Brain pericyte (primary cell): ENCODE measurements at places on chromosomes 1 and 21.

GRCh38 chr1:181765451-181766026 is 282.2 kb downstream of the CACNA1E start:
- DNase-seq: no peak

DNA sequence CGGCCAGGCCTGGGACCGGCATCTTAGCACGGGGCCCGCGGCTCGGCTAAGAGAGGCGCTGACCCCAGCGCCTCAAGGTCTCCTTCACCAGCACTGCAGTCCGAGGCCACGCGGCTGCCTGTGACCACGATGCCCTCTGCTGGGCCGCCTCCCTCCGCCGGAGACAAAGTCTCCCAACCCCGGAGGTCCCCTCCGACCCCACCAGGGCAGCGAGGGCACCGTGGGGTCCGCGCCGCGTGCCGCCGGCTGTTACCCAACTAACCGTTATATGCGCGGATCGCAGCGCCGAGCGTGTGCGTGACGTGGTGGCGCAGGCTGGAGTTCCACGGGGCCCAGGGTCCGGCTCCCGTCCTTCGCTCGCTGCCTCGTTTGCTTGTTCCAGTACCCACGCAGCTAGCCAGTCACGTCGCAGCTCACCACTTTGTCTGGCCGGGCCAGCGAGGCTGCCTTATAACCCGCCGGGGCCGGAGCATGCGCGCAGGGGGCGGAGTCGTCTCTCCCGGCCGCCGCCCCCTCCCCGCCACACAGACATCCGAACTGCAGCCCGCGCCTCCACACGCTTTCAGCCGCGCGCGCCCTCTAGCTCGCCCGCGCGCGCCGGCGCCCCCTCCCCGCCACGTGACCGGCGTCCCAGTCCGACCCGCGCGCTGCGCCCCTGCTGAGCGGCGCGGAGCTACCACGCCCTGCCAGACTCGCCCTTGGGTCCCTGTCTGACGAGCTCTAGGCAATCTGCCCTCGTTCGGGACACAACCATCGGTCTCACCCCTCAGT is at the start of gene SLC16A1:
Gene SLC16A1 (minus strand): TSS at position 424 of the 771 bp plus-strand sequence. CDS start 26,888 bp downstream, outside the sequence.
- peak; percentile 74 for DNase-seq

DNA sequence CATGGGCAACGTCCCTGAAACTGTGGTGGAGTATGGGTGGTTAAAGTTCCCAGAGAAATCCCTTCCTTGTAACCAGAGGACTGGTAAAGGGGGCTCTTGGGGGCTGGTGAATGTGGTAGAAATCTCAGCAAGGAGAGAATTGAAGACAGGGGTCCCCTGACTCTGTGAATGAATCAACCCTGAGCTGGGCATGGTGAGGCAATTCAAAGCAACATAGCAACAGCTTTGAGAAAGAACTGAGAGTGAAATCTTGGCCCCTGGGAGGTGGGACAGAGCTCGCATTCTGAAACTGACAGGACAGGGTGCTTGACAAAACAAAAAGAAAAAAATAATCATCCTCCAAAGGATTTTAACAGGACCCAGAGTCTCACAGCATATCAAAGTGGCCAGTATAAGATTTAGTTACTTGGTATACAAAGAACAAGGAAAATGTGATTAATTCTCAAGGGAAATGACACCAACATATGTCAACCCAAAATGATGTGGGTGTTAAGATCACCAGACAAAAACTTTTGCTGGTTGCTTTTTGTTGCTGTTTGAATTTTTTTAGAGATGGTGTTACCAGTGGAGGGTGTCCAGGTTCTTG is 11.7 kb upstream of the SUMO3 start:
- DNase-seq: no peak

DNA sequence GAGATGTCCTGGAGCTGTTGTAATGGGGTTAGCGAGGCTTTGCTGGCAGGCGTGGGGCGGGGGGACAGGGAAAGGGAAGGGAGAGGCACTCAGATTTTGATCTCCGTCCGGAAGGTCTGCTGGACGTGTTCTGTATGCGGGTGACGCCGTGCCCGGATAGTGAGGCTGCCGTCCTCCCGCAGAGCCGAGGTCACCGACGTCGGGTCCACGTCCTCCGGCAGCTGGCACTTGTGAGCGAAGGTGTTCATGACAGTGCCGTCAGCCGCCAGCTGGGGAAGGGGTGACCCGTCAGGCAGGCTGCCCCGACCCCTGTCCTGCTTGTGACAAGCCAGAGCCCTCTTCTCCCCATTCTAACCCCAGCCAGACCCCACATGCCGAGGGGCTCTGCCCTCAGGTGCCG is 2.4 kb downstream of the HSPB7 start:
- no peak for DNase-seq

DNA sequence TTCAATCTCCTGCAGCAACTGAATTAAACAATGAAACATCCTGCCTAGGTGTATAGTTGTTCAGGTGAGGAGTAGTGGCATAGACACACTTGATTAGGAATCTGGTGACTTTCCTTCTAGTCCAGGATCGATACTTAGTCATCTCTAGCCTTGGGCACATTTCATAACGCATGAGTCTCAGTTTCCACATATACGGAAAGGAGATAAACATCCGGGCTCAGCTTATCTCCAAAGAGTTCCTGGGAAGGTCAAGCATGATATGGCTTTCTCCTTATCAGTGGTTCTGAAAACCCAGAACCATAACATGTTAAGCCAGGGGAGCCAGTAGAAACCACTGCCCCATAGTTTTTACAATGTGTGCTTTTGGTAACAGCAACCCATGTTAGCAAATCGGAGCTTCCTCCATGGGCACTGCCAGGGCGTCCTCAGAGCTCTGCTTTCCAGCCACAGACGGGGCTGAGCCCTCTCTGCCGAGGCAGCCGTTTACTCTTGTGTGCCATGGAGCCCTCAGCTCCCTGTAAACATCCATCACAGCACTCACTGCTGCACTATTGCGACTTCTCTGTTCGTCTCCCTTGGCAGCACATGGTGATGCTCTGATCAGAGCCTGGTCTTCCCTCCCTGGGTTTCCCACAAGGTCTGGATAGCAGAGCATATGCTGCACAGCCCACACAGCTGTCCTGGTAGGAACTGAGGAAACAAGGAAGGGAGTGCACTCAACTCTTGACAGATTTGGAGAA is 34.6 kb downstream of the RUNX1 start:
- DNase-seq: no peak

DNA sequence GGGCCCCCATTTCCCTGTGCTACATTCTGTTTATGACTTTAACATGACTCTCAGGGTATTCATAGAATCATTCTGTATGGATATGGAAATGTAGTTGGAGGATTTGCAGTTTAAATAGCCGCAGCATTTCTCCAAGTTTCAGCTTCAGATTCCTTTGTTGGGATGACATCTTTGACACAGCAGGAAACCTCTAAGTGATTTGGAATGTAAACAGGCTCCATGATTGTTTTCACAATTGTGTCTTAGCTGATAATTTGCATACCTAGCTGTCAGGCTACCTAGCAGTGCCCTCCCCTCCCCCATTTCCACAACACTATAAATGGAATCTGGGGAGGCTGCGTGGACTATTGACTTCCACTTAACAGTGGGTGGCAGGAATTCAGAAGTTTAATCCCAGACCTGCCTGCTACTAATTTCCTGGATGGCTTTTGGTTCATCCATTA is 290.2 kb downstream of the HLX start:
- DNase-seq: no peak

DNA sequence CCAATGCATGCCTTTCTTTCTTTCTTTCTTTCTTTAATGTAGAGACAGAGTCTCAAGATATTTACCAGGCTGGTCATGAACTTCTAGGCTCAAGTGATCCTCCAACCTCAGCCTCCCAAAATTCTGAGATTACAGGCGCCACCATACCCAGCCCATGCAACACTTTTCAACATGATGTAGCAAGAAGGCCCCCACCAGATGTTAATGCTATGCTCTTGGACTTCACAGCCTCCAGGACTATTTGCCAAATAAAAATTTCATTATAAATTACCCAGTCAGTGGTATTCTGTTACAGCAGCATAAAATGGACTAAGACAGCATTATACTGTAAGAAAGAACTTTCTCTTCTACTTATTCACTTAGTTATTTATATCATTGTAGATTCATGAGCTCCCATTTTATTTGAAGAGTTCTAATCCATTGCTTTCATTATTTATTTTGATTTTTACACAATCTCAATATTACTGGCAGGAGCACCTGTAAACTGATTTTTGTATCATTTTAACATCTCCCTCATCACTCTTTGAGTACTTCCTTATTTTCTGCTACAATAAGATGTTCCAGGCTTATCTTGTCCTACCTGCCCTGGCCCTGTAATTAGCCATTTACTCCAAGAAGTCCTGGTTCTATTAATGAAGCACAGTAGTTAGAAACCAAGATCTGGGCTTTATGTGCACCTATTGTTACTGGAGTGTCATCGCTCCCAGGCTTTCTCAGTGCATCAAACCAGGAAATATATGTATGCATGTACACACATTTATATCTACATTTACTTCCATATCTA is 4.8 kb upstream of the RCSD1 start:
- DNase-seq: no peak

DNA sequence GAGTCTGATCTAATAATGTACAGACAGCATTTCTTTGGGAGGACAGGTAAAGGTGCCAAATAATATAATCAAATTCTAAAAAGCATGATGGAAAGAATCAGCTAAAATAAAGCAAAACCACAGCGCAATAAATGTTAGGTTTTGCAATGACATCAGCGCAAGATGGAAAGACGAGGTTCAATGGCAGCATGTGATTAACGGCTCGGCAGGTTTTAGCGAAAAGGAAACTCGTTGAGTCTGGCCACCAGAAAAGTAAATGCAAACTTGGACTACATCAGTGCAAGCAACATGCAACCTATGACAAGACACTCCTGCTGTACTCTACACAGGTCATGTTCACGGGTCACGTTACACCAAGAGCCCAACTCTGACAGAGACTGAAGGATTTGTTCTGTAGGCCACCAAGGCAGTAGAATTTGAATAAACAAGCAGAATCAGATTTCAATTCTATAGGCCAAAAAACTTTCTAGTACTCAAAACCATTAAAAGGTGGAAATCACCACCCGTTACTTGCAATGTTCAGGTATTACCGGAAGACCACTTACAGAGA is 4.5 kb downstream of the SIPA1L2 start:
- DNase-seq: no peak

DNA sequence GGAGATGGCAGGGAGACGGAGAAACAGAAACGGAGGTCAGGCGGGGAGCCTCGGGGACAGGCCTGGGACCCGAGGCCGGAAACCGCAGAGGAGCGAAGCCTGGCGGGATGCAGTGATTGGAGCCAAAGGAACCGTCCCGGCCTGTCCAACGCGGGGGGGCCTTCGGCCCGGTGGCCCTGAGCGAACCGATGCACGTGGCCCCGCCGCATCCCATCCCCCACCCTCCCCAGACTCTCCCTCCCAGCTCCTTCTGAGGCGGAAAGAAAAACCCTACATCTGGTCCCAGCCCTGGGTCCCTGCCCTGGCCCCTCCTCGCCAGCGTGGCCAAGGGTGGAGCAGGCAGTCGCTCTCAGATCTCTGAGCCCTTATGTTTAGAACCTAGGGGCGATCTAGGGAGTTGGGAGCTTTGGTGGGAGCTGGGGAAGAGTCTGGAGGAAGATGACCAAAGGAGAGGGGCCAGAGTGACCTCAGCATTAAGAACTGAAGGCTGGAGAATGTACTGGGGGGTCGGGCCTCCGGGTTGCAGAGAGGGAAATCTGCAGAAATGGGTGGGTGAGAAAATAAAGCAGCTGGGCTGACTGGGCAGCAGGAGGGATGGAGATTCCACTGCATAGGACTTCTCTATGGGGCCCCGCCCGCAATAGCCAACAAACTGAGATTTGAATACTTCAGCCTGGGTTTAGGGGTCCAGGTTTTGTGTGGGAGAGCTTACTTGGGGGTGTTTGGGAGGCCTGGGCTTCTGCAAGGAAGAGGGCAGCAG is 1.5 kb upstream of the CRABP2 start:
- DNase-seq: no peak

DNA sequence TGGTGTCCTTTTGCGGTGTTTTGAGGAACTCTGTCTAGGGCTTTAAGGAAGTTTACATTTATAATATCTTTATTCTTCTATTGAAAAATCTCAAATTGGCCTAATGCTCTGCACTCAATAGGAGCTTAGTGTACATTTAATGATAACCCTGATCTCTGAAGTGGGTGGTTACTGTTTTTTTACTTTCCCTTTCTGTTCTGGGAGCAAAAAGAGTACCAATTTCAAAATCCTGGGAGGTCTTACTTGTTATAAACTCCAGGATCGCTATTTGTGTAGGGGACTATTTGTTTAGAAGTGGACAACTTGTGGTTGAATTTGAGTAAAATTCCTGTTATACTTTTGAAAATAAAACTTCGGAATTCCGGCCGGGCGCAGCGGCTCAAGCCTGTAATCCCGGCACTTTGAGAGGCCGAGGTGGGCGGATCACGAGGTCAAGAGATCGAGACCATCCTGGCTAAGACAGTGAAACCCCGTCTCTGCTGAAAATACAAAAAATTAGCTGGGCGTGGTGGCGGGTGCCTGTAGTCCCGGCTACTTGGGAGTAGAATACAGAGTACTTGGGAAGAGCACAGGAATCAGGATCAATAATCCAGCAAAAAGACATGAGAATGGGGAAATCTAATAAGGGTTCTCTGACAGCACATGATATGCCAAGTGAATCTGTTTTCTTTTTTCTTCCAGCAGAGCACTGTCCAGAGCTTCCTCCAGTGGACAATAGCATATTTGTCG is 1.1 kb downstream of the C4BPB start:
- no peak for DNase-seq

- DNase-seq: no peak
These were observed 75.5 kb upstream of the PDC start for GRCh38 chr1:186536273-186536890.

DNA sequence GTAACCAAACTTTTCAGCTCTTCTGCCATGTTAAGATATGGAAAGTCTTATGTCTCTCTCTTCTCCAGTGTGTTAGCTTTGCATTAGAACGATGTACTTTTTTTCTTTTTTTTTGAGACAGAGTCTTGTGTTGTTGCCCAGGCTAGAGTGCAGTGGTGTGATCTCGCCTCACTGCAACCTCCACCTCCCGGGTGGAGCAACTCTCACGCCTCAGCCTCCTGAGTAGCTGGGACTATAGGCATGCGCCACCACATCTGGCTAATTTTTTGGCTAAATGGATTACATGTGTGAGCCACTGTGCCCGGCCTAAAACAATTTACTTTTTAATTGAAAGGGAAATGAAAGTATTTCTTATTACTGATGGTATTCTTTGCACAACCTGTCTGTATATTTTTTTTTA is 35.8 kb downstream of the SPEN start:
- DNase-seq: no peak

DNA sequence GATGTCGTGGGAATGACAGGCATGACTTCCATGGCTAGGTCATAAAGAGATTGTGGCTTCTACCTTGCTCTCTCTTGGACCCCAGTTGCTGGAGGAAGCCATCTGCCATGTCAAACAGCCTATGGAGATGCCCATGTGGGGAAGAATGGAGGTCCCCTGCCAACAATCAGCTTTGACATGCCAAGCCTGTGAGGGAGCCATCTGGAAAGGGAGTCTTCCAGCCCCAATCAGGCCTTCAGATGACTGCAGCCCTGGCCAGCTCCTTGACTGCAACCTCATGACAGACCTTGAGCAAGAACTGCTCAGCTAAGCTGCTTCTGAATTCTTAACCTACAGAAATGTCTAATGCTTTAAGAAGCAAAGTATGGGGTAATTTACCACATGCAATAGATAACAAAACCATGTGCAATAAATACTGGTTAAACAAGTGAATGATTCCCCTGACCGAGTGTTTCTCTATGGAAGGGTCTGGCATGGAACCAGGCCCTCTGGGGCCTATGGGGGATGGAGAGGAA is 187.1 kb downstream of the HIVEP3 start:
- DNase-seq: no peak

- DNase-seq: no peak
These were observed 71.5 kb upstream of the NR5A2 start for GRCh38 chr1:199956005-199956404.

GRCh38 chr1:178101266-178101630 is 7.3 kb downstream of the RASAL2 start:
- DNase-seq: no peak
